Fibroblast of skin of right biceps (primary cell): ENCODE measurements at places on chromosomes 6 and 20.

- no peak for DNase-seq
Observed at GRCh38 chr20:31863296-31864085, 6.8 kb downstream of the DUSP15 start.

GRCh38 chr20:4581838-4582237 is 139.9 kb upstream of the PRND start:
- no peak for DNase-seq

DNA sequence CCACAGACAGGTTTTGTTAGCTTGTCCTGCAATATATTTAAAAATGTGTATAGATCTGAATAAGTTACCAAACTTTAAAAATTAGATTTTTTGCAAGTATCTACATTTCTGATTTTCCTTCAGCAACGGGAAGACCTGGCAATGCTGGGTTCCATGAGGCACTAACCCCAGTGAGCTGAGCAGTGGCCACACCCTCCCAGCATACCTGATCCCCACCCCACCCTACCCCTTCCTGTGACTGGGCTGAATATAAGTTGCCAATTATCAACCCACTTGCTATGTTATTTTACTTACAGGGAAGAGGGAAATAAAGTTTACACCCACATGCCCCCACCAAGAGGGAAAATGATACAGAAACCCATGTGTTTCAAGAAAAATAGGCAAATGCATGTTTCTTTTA is 70.3 kb upstream of the RALGAPA2 start:
- DNase-seq, result no peak

GRCh38 chr6:75090576-75090975 is 115.3 kb downstream of the COL12A1 start:
- DNase-seq, result no peak

DNA sequence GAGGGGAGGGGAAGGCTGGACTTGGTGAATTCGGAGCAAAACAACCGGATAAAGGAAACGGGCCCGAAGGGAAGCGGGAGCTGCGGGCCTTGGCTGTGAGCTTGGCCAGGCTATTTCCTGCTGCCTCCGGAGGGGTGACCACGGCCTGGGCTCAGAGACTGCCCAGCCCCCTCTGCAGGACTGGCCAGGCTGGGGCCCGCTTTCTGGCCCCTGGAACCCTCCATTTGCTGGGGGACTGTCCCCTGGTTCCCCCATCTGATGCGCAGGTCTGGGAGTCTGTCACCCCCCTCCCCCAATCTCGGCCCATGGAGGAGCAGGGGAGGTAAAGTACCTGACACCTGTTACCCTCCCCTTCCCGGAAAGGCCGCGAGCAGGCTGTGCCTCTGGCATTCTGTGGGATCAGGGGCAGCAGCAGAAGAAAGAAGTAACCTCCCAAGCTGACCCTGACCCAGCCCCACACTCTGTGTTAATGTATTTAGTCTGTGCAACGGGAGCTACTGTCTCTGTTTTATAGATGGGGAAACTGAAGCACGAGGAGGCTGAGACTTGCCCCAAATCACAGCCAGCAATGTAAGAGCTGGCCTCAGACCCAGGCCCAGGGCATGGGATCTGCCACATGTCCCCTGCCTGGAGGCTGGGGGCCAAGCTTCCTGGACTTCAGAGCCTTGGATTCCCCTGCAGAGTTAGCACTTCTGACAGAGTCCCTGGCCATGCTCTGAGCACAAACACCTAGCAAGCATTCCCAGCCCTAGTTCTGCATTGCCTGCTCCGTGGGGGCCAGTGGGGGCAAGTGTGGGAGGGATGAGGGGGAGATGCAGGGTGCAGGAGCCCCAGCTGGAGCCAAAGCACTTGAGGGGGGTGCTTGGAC is 3.5 kb downstream of the C20orf204 start:
- no peak for DNase-seq
